ENCODE measurements at places on chromosomes 16 and 17.

GRCh38 chr17:72332367-72332766 is 211.5 kb downstream of the SOX9 start:
- no peak for DNase-seq
- H3K27me3 ChIP-seq, result no peaks in the 10 kb centered on the region
- H3K27ac ChIP-seq, result no peak overlapping the region
- H3K4me1 ChIP-seq, result no peaks in the 10 kb centered on the region
- H3K36me3 ChIP-seq, result no peaks in the 10 kb centered on the region

DNA sequence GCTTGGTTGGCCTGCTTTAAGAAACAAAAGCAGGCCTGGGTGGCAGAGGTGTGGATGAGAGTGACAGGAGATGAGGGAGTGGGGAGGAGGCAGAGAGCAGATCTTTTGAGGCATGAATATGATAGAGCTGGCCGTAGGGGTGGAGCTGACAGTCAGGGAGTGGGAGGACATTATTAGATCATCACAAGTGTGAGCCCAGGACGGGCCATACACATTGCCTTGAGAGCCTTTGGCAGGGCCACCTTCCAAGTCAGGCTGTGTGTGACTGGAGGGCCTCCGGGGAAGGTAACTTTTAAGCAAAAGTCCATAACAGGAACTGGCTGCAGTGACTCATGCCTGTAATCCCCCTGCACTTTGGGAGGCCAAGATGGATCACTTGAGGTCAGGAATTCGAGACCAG is 26.3 kb downstream of the GINS3 start:
- no peak for DNase-seq
- H3K4me3 ChIP-seq, result no peak overlapping the region
- no peaks in the 10 kb centered on the region for H3K27me3 ChIP-seq
- H3K27ac ChIP-seq, result no peak overlapping the region
- no peaks in the 10 kb centered on the region for H3K4me1 ChIP-seq

DNA sequence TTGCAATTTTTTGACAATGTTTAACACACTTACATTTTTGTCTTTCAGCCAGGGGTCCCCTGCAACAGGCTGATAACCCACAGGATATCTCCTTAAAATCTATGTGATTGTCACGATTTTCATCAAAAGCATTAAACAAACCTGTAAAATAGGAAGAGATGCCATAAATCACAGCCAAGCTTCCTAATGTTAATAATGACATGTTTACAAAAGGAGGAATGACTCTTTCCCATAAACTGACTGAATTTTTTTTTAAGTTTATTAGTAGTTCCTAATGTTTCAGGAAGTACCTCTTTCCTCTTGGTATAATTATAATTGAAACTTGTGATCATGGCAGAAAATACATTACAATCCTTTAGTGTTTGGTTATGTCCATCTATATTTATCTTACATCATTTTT is 119.6 kb downstream of the CA4 start:
- H3K27ac ChIP-seq, result no peak overlapping the region
- DNase-seq, result no peak
- H3K4me3 ChIP-seq, result no peak overlapping the region
- H3K36me3 ChIP-seq, result peaks cover 10% of the 10 kb centered on the region
- no peaks in the 10 kb centered on the region for H3K4me1 ChIP-seq

- peak within 1 kb of the TSS; percentile 44 for H3K4me3 ChIP-seq
- no peaks in the 10 kb centered on the region for H3K36me3 ChIP-seq
- no peak within 1 kb of the TSS for H3K27ac ChIP-seq
- no peaks in the 10 kb centered on the region for H3K27me3 ChIP-seq
Measured at GRCh38 chr17:41786227-41787020, at the start of gene JUP. JUP (minus strand) TSS chr17:41786711; CDS start chr17:41771854, 14,857 bp downstream.

GRCh38 chr16:78122774-78123315 is 23.4 kb downstream of the WWOX start:
- H3K4me1 ChIP-seq, result no peaks in the 10 kb centered on the region
- peak; percentile 64 for DNase-seq
- H3K36me3 ChIP-seq, result no peaks in the 10 kb centered on the region
- H3K4me3 ChIP-seq, result no peak overlapping the region
- H3K27ac ChIP-seq, result no peak overlapping the region
- H3K27me3 ChIP-seq, result no peaks in the 10 kb centered on the region

GRCh38 chr17:1779571-1780131 is 17.8 kb downstream of the SERPINF1 start:
- H3K4me1 ChIP-seq, result no peaks in the 10 kb centered on the region
- H3K27ac ChIP-seq, result no peak overlapping the region
- H3K27me3 ChIP-seq, result no peaks in the 10 kb centered on the region

GRCh38 chr17:80346498-80347275 is 68.3 kb upstream of the ENDOV start:
- peaks cover 95% of the 10 kb centered on the region for H3K36me3 ChIP-seq
- no peaks in the 10 kb centered on the region for H3K27me3 ChIP-seq
- H3K4me1 ChIP-seq, result no peaks in the 10 kb centered on the region

DNA sequence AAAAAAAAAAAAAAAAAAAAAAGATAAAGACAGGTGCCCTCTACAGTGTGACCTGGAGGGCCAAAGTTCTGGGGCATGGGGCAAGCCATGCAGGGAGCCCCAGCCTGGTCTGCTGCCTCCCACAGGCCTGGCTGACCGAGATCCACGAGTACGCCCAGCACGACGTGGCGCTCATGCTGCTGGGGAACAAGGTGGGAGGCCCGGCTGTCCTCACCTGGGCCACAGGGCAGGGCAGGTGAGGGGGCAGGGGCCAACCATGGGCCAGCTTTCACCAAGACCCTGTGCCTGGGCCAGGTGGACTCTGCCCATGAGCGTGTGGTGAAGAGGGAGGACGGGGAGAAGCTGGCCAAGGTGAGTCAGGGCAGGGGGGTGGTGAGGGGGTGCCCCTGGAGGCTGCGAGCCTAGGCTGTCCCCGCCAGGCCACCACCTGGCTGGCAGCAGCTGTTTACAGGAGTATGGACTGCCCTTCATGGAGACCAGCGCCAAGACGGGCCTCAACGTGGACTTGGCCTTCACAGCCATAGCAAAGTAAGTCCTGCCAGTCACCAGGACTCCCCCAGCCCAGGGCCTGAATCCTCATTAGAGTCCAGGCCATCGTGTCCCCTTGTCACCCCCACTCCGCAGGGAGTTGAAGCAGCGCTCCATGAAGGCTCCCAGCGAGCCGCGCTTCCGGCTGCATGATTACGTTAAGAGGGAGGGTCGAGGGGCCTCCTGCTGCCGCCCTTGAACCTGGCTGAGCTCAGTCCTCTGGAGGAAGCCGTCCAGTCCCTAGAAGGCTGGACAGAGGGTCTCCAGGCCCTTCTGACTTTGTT is 2.7 kb upstream of the TRAF7 start:
- peaks cover 11% of the 10 kb centered on the region for H3K36me3 ChIP-seq
- H3K4me1 ChIP-seq, result peaks cover 24% of the 10 kb centered on the region
- H3K27ac ChIP-seq, result peak overlapping the region; percentile 80
- DNase-seq, result no peak
- H3K4me3 ChIP-seq, result peak overlapping the region; percentile 79
- H3K27me3 ChIP-seq, result no peaks in the 10 kb centered on the region

DNA sequence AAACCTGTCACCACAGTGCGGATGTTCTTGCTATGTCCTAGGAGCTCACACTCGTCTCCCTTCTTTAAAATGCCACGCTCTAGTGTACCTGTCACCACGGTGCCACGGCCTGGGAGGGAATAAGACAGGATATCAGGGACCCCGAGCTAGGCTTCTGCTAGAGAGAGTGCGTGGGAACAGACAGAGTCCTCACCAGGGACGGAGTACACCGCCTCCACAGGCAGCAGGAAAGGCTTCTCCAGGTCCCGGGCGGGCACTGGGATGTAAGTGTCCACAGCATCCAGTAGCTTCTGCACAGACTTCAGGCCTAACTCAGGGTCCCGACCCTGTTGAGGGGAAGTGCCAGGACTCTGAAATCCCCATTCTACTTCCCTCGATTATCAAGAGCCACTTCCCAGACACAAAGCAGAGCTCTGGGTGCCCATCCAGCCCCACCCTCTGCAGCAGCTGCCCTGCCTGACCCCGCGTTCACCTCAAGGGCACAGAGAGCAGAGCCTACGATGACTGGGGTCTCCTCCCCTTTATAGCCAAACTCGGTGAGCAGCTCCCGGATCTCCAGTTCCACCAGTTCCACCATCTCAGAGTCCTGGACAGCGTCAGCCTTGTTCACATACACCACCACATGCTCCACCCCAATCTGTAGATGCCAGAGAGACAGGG is 1.8 kb downstream of the TUFM start:
- peaks cover 25% of the 10 kb centered on the region for H3K4me1 ChIP-seq
- no peak overlapping the region for H3K4me3 ChIP-seq
- H3K36me3 ChIP-seq, result peaks cover 9% of the 10 kb centered on the region

GRCh38 chr17:48628649-48629410 is 2.7 kb upstream of the HOXB9 start:
- DNase-seq, result no peak
- H3K27ac ChIP-seq, result no peak overlapping the region
- H3K36me3 ChIP-seq, result no peaks in the 10 kb centered on the region
- H3K27me3 ChIP-seq, result peaks cover 42% of the 10 kb centered on the region
- H3K4me3 ChIP-seq, result no peak overlapping the region
- peaks cover 15% of the 10 kb centered on the region for H3K4me1 ChIP-seq

DNA sequence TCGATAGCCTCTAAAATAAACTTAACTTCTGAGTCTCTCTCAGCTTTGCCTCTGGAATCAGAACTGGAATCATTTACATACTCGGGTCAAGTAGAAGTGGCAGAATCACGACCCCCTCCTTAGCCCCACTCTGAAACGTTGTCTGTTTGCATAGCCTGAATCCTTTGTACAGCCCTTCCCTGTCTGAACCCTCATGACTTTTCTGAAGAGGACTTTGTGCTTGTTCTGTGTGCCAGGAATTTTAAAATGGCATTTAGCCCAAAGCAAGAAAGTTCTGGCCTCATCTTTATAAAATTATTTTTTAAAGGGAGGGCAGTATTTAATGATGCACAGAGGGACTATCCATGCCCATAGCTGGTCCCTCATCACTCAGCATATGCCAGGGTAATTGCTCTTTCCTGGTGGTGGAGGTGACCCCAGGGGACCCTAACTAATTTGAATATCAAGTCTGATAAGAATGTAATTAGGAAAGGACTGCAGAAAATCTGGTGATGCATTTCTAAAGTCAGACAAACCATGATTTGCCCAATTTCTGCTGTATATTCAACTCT is 342.7 kb upstream of the TNRC6C start:
- H3K27me3 ChIP-seq, result no peaks in the 10 kb centered on the region
- DNase-seq, result no peak
- no peak overlapping the region for H3K4me3 ChIP-seq
- H3K36me3 ChIP-seq, result no peaks in the 10 kb centered on the region

DNA sequence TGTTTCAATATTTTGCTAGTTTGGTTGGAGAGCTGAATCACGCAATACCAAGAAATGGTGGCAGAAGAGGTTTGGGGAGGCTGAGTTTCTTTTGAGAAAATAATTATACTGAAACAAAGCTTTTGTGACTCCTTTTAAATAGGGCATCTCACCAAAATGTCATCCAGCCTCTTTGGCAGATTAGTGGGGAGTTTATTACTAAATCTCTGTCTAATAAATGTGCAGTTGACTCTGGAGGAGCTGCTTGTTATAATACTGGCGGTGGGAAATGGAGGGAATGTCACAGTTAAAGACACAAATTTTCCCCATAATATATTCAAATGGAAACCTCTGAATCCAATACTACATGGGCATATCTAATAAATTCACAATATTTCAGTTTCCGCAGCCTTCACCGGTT is 44.7 kb downstream of the SNX11 start:
- DNase-seq, result no peak
- H3K27me3 ChIP-seq, result no peaks in the 10 kb centered on the region
- H3K4me3 ChIP-seq, result no peak overlapping the region

Data from naive thymus-derived CD4-positive, alpha-beta T cell (primary cell).